ENCODE measurements at places on chromosomes 5 and 9.

DNA sequence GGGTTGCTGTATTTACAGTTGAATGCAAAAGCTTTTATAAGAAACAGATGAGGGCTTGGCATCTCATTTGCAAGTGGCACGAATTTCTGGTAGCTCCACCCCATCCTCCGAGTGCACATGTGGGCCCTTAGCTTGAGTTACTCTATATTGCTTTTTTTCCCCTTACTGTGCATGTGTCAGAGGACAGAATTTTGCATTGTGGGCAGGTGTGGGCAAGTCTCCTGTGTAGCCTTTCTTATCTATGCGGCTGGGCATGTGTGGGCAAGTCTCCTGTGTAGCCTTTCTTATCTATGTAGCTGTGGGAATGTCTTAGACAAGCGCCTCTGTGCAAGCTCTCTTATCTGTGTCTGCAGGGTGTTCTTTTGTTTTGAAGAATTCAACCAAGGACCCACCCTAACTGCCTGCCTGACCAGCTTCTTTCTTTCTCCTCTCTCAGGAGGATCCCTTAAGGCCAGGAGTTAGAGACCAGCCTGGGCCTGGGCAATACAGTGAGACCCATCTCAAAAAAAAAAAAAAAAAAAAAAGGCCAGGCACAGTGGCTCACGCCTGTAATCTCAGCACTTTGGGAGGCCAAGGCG, 34.1 kb upstream of the SIL1 start:
- DNase-seq = no peak

DNA sequence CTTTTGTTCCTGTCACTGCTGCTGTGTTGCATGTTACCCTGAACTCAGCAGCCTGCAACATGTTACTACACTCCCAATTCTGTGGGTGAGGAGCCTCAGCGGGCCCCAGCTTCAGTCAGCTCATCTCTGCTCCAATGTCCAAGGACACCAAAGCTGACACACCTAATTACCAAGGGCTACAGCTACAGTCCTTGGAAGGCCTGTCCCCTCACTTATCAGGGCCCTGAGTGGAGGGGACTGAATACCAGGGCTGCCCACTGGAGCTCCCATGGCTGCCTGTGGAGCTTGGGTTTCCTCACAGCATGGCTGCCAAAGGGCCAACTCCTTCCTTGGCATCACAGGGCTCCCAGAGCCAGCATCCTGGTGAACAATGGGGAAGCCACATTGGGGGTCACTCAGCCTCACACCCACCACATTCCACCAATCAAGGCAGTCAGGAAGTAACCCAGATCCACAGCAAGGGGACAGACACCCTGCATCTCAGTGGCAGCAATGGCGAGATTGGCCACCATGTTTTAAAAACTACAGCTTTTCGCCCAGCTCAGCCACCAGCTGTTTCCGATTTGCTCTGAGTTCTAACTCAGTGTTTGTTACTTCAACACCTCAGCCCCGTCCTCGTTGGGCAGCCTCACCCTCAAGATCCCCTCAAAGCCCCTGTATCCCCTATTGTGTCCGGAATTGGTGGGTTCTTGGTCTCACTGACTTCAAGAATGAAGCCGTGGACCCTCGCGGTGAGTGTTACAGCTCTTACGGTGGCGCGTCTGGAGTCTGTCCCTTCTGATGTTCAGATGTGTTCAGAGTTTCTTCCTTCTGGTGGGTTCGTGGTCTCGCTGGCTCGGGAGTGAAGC, 18.9 kb downstream of the SEMA4D start:
- DNase-seq = no peak

GRCh38 chr5:89417990-89418389, 535.0 kb upstream of the MEF2C start:
- DNase-seq = no peak

- DNase-seq = no peak
Observed at GRCh38 chr9:135347461-135347860, 132.1 kb upstream of the PPP1R26 start.

DNA sequence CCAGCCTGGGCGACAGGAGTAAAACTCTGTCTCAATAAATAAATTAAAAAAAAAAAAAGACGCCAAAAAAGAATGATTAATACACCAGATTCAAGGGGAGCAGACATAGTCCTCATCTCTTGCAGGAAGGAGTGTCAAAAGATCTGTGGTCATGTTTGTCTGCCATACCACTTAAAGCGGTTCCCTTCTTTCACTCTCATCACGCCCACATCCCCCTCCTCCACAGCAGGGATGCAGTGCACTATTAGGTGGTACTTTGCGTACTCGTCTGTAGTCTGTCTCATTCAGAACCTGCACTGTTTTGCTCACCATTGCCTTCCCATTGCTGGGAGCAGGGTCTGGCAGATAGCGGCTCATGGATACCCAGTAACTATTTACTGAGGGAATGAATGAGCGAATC, 11.2 kb downstream of the CDHR2 start:
- DNase-seq = no peak

DNA sequence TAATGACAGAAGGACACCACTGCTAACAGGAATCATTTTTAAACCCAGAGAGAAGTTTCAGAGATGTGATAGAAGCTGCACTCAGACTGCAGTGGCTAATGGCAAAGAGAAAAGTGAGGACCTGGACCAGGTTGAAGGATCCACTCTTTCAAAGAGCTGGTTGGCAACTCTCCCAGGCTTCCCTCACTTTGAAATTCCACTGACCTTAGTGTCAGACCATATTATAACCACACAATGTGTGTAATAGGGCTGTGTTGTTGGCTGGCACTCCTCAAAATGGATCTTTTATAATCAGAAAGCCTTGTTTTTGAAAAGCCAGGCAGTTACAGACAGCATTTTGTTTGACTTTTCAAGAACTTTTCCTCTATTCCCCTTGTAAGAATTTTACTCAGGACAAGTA, 280.7 kb downstream of the PRELID2 start:
- no peak for DNase-seq

DNA sequence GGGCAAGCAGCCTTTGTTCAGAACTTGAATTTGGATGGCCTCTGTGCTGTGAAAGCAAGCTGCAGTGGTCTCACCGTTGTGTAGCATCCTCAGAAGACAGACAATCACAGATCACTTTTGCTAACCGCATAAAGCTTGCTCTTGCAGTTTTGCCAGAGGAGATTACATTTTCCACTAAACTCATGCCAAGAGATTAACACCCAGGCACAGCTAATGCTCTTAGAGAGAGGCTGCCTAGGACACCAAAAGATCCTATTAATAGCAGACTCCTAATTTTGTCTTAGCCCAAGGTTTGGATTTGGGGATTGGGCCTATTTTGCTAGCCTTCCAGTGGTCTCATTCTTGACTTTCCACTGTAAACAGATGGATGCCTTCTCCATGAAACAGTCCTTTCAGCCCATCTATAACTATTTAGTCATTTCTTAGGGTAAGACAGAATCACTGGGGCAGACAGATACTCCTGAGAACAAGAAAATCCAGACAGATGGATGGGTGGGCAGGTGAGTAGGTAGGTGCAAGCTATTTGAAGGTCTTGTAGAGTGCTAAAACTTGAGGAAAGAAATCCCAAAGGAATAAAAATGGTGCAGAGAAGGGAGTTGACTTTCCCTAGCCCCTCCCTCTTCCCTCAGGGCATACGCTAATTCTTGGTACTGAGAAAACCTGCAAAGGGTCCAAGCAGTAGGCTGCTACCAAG, 506.2 kb downstream of the SPOCK1 start:
- no peak for DNase-seq

DNA sequence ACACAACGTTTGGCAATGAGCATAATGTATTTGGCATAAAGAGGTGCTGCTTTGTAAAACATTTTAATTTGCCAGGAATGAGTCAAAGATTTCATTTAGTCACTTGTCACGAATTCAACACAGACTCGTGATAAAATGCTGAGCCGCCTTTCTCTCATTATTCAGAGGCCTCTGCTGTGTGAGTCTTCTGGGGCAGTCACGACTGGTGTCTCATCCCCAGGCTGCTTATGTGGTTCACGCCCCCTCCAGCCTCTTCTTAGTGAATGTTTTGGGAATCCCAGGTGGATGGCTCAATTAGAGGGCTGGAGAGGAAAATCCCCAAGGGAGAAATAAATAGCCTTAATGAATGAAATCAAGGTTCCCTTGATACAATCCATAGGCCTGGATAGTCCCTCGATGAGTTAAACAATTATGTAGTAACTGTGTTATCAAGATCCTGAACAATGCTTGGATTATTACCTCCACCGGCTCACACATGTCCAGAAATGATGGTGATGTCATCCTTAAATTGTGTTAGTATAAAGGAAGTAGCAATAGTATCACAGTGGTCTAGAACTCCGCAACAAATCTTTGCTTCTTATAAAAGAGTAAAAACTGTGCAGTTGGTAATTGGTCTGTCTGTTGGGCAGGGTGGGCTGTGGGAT, 192.1 kb upstream of the ADAMTS16 start:
- no peak for DNase-seq

Data from CD8-positive, alpha-beta memory T cell (primary cell).